GOT3 (cell line): ENCODE measurements at places on chromosomes 3 and 15.

DNA sequence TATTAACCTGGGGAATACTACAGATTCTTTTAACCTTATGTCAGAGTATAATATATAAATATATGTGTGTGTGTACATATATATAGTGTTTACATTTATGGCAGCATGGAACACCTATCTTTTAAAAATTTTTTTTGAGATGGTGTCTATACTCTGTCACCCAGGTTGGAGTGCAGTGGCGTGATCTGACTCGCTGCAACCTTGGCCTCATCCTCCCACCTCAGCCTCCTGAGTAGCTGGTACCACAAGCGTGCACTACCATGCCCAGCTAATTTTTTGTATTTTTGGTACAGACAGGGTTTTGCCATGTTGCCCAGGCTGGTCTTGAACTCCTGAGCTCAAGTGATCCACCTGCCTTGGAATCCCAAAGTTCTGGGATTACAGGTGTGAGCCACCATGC lies 18.5 kb upstream of the ERICH6 start:
- DNase-seq = no peak

DNA sequence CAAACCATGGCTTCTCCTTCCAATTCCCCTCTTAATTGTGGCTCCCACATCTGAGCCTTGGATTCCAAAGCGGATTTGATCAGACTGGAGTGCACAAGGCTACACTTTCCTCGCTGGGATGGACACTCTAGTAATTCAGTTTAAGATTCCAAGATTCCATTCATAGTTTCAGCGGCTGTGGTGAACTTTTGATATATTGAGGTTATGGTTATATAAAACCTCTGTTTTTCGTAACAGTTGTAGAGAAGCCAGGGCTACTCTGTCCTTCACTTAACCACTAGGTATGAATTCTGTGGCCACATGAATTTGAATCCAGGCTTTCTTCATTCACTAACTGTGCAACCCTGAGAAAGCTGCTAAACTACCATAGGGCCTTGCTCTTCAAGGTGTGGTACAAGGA lies 67.9 kb upstream of the KY start:
- DNase-seq = no peak

- DNase-seq = no peak
Measured at GRCh38 chr3:46209053-46209452, 940 bp upstream of the CCR1 start.

DNA sequence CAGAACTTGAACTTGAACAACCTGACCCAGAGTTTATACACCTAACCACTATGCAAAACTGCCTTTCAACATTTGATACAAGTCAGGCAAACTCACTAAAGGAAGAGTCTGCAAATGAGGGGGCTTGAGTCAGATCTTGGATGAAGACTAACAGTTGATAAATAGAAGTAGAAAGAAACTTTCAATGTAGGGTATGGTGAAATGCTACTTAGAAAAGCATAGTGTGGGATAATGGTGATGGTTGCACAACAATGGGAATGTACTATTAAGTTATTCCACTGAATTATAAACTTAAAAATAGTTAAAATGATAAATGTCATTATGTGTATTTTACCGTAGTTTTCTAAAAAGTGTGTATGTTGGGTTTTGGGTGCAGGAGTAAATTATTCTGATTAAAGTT lies 19.7 kb upstream of the ZNF280D start:
- DNase-seq = no peak

DNA sequence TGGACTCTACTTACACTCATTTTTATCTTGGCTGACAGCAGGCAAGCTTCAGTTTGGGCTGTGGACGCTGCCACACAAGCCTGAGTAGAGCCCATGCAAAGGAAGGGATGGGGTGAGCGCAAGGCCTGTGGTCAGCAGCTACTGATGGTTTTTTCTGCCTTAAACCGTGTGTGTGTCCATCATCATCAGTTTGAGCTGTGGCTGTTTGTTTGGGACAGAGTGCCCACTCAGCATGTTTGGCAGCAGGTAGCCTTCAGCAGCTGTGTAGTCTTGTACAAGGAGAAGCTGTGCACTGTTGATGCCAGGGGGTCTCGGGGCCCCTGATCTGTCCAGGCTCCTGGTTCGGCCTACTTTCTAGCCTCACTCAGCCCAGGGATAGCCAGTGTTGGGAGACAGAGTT lies 3.5 kb downstream of the RBM15B start:
- DNase-seq = no peak

DNA sequence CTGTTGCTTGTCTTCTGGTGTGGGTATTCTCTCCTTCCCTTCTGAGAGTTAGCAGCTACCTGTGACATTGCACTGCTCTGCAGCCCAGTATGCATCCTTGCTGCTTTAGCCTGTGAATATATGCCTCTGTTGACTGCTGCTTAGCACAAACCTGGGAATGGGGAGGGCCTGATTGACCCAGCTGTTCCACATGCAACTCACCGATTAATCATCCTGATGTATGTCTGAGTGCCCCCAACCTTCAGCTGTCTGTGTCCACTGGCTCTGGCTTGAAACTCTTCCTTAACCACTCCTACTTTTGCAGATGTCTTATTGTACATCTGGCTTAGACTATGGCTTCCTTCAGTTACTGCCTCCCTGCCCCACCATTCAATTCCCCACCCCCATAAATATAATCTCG lies 119.1 kb downstream of the RASA2 start:
- DNase-seq = no peak

- no peak for DNase-seq
Measured at GRCh38 chr15:88394553-88395145, 72.5 kb downstream of the MRPL46 start.

GRCh38 chr15:60949039-60949977 lies 279.8 kb downstream of the RORA start:
- DNase-seq = no peak

DNA sequence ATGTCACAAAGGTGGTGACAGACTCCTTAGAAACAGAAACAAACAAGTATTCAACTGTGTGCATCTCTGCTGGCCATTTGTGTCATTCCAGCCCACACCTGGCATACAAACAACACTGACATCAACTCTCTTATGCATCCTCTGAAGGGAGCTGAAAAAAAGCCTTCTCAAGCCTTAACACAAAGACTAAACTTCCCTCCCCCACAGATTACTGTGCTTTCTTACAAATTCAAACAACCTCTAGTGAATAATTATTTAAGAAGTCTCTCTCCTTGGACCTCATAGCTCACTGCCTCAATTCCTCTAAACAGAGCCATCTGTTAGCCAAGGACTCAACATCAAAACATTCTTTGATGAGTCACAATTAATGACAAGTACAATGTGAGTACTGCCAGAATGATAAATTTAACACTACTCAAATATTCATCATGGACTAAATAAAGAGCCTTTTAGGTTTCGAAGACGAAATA lies 132.1 kb downstream of the WDR76 start:
- DNase-seq = no peak

DNA sequence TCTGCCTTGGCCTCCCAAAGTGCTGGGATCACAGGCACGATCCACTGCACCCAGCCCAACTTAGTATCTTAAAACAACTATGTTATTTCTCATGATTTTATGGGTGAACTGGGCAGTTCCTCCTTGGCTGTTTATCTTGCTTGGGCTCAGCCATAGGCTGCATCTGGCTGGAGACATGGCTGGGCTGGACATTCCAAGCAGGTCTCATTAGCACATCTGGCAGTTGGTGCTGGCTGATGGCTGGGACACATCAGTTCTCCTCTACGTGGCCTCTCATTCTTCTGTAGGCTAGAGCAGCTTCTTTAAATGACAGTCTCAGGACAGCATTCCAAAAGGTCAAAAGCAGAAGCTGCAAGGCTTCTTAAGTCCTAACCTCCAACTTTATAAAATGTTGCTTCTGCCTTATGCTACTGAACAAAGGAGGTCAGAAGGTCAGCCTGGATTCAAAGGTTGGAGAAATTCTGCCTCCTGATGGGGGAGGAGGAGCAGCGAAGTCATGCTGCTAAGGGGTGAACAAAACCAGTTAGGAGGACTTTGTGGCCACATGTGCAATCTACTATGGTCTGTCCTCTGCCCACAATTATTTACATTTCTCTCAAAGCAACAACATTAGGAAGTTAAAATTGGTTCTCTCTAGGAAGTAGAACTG lies 144.0 kb downstream of the AQP9 start:
- no peak for DNase-seq

DNA sequence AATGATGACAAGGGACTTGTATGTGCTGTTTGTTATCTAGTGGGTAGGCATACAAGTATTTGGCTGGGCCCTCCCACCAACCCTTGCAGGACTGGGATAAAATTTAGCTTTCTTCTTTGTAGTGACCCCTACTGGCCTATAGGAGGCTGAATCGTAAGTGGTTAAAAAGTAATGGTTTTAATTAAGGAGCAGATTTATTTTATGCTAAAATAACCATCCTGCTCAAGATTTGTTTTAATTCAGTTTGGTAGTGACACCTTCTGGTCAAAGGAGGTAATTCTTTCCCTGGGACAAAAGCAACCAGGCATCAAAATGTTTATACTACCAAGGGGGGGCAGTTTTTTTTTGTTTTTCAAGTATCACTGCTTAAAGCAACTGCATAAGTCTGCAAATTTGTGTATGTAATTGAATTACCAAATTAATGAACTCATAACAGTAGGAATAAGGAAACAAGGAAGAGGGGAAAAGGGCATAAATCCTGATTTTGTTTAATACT lies 70.7 kb downstream of the TOP2B start:
- no peak for DNase-seq

- DNase-seq = no peak
Measured at GRCh38 chr3:194308601-194309449, 42.3 kb downstream of the CPN2 start.

- no peak for DNase-seq
Measured at GRCh38 chr15:55237219-55238130, 40.7 kb upstream of the RSL24D1 start.

GRCh38 chr3:140403079-140403478 lies 274.8 kb upstream of the TRIM42 start:
- DNase-seq = no peak

DNA sequence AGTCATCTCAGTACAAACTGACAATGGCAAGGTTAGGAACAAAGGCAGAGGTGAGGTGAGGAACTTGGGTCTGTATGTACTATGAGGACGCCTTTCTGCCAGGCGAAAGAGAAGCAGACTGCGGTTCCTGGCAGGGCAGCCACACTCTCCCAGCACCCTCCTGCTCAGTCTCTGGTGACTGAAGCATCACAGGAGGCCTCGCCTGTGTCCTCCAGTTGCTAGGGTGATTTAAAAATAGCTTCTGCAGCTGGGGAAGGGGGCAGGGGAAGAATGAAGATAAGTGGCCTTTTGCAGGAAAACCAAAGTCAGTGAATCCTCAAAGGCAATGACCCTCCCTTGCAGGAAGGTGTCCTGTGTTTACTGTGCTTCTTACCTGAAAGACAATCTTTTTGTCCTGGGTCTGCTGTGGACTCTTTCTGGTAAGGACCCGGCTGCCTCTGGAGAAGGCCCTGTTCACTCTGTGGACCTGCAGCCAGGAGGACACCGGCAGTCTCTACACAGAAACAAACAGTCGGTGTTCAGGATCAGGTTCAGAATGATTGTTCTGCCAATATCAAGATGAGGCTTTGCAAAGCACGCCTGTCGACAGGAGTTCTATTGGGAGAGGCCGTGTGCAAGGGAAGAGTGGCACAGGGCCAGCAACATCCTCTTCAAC lies 65.7 kb upstream of the DGKG start:
- no peak for DNase-seq

GRCh38 chr3:103337179-103337845 lies 902.5 kb downstream of the ZPLD1 start:
- DNase-seq = no peak

DNA sequence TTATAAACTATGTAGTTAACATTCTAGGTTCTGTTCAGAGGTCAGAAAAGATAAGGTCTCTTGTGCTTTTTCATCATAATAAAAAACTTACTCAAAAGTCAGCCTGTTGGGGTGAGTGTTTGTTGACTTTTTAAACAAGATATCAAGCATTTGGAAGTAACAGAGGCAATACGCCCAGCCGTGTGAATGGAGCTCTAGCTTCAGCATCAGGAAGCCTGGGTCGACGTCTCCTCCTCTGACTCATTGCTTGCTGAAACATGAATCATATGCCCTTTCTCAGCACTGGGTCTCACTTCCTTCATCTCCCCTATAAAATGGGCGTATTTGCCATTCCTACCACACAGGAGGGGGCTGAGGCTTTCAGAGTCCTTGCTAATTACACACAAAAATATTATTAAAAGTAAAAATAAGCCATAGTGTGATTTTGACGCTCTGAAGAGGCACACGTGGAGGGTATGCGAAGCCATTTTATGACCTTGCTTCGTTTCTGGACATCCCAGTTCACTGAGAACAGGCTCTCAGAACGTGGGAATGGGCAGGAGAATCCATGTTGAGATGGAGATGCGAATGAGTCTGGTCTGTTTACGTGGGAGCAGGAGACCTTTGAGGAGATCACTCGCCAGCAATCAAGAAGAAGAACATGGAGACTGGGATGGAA lies 220.8 kb upstream of the TPRG1 start:
- no peak for DNase-seq

DNA sequence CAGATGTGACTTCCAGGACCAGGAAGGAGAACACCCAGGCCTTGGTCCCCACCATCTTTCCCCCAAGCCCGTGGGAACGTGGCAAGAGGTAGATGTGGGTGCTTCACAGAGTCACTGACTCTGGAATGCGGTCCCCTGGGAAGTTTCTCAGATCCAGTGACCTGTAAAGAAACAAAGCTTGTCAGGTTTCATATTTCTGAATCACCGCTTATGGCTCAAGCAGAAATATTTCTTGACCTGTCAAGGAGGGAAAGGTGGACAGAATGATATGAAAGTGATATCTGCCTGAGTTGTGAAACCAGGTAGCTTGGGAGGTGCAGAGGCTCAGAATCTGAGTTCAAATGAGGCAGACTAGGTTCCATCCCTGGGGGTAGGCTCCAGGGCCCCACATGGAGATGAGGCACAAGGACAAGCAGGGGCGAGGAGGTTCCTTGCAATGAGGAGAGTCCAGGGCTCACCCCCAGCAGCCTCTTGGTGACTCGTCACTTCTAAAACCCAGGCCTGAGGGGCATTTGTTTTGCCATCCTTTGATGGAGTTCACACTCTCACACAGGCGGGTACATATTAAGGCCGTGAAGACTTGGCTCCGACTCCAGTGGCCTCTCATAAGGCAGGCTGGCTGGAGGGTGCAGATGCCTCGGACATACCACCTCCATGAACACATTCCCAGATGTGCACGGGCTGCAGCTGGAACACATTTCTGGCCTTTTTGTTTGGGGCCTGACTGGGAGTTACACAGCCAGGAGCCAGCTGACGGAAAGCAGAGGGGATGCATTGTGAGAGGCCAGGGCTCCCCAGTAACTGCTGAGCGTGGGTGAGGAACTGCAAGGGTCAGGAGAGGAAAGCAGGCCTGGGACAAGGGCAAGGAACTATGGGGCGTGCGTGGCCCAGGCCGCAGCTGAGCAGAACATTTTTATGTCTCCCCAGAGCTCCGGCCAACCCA lies 1.3 kb downstream of the CILP start:
- DNase-seq = no peak

- DNase-seq = no peak
Measured at GRCh38 chr15:39792844-39793335, 10.2 kb upstream of the FSIP1 start.

DNA sequence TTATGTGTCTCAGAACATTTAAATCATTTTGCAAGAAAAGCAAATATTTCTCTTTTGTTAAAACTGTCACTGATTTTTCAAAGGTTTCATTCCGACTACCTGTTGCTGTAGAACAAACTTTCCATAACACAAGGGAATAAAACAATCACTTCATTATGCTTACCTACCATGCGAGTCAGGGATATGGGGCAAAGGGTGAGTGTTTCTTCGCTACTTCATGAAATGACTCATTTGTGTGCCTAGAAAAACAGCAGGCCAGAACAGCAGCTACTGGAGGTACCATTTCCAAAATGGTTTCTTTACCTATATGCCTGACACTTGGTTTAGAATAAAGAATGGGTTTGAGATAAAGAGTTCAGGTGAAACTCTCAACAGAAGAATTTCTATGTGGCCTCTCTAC lies 712.5 kb downstream of the PLOD2 start:
- DNase-seq = no peak

- DNase-seq = no peak
Measured at GRCh38 chr3:178454726-178455125, 81.5 kb upstream of the KCNMB2 start.
